ENCODE measurements at places on chromosomes 1 and 21.

- no peak for DNase-seq
Measured at GRCh38 chr1:18299441-18300338, 181.0 kb upstream of the KLHDC7A start.

GRCh38 chr1:202275061-202275770 is 66.5 kb downstream of the UBE2T start:
- no peak for DNase-seq

GRCh38 chr1:152667648-152668047 is 4.5 kb downstream of the LCE2D start:
- DNase-seq = no peak

DNA sequence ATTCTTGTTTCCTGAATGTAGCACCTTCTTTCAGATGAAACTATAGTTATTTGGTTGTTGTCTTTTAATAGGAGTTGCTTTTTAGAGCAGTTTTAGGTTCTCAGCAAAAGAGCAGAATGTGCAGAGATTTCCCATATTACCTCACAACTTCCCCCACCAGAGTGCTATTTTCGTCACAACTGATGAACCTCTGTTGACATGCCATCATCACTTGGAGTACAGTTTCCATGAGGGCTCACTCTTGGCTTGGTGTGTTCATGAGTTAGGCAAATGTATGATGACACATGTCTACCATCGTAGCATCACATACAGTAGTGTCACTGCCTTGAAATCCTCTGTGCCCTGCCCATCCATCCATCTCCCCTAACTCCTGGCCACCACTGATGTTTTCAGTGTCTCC is 3.7 kb downstream of the IBA57 start:
- no peak for DNase-seq
